ENCODE measurements at places on chromosomes 12 and 14.

- DNase-seq = no peak
These were observed 7.4 kb downstream of the LRP1-AS start for GRCh38 chr12:57139796-57140649.

- DNase-seq = no peak
These were observed 17.7 kb upstream of the SERPINA4 start for GRCh38 chr14:94543449-94544124.

DNA sequence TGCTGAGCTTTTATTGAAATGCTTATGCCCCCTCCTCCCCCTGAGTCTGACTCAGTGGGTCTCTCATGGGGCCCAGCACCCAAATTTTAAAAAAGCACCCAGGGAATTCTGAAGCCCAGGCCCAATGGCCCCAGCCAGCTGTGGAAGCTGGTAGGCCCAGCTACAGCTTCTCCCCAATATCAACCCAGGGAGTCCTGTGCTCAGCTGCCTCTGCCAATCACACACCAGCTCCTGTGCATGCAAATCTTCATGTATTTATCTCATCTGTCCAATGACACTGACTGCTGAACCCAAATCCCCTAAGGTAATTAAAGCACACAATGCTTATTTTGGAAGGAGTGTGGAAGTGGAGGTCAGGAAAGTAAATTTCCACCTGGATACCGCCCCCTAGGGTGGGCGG lies 76.3 kb downstream of the CCDC88C start:
- DNase-seq = no peak

DNA sequence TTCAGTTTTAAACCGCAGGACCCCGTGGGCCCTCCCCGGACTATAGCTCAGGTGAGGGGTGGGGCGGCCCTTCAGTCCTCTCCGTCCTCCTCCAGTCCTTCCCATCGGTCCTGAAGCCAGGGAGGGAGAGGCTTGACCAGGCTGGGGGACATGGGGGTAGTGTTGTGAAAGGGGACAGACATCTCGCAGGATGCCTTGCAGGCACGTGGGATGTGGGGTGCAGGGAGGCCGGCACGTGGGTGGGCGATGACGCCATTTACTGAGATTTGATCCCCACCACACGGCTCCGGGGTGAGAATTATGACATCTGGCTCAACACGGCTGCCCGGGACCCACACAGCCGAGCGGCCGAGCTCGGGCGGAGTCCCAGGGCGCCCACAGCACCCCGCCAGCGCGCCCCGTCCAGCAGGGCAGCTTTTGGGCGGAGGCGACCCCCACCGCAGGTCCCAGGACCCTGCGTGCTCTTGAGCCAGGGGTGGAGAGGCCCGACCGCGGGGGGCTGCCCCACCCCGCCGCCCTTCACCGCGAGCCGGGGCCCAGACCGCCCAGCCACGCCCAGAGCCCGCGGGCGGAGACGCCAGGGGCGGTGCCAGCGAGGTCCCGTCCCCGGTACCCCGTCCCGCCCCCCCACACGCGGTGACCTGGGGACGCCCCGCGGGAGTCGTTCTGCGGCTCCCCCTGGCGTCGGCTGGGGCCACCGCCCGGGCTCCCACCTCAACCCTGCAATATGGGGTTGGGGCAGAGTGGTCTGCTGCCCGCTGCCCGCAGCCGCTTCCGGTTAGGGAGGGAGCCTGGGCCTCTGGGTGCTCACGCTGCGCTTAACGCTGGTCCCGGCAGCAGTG lies 3.3 kb upstream of the EXOC3L4 start:
- DNase-seq = no peak

DNA sequence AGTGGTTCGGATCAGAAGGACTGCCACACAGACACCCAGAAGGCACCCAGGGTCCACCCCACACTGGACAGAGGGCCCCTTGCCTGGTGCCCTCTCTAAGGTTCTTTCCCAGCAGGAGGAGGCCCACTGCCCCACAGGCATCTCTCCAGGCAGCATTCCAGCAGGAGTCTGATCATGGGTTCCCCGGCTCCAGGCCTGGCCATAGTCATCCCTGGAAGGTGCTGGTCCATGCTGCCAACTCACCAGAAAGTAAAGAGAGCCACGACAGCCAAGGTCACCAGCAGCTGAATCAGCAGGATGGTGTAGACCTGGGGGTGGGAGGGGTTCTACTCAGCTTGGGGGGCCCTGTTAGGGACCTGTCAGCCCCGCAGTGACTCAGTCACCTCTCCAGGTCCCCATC lies 6.4 kb downstream of the FAIM2 start:
- no peak for DNase-seq

- peak; percentile 80 for DNase-seq
These were observed 23.6 kb downstream of the VASH1 start for GRCh38 chr14:76784881-76785280.

GRCh38 chr12:1808036-1808797 lies 12.1 kb upstream of the LRTM2 start:
- no peak for DNase-seq

- no peak for DNase-seq
These were observed 17.9 kb upstream of the CCDC85C start for GRCh38 chr14:99621948-99622347.

DNA sequence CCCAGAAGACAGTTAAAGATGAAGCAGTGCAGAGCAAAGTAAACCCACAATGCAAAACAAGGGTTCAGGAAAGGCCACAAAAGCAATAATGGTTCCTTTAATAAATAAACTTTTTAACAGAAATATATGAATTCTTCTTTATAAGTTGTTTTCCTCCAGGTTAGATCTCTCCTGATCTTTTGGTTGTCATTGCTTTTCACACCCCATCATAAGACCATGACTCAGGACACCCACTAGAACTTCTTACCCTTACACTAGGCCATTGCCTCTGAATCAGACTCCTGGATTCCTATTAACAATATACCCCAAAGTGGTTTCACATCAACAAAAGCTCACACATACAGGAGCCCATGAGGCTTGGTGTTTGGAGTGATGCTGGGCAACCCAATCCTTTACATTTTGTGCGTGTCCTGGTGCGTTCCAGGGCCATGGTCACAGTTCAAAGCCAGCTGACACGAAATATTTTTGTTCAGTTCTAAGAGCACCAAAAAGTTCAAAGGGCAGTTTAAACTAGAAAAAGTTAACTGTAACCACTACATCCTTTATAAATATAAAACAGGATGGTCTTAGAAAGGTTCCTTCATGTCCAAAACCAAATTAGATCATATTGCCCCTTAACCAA lies 187.0 kb downstream of the EPS8 start:
- no peak for DNase-seq

DNA sequence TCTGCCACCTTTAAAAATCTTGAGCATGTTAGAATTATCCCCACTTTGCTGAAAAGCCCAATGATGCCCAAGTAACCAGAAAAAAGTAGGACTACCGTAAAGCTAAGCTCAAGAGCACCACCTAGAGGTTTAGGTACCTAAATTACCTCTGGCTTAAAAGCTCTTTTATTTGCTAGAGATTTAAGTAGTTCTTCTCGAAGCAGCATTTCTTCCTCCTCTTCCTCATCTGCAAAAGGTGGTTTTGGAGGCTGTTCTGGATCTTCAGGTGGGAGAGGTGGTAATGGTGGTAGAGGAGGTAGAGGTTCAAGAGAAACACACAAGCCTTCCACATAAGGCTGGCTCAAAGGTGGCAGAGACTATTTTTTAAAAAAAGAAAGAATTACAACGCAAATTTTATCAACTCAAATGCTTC lies 26.9 kb downstream of the ZFC3H1 start:
- DNase-seq = peak; percentile 35

DNA sequence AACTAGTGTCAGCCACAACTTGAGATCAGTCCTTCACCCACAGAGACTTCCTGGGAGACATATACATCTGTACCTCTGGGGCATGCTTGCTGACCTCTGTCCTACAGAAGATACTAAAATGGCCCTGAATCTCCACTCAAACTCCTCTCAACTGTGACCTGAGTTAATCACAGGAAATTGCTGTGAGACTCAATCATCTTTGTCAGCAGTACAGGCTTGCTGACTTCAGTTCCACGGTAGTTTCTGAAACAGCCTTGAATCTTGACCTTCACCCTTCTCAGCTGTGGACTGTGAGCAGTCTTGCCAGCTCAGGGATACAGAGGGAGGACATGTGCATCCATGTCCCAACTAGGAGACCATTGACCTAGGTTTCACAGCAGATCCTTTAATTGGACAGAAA lies 1.4 kb upstream of the KLRC1 start:
- no peak for DNase-seq

Data from brain microvascular endothelial cell (primary cell).